Left hindlimb (tissue), 1 donor: ENCODE measurements at places on chromosomes 4 and X.

- DNase-seq, result no peak
Measured at GRCh38 chr4:58261526-58261925, 1151.3 kb upstream of the IGFBP7 start.

DNA sequence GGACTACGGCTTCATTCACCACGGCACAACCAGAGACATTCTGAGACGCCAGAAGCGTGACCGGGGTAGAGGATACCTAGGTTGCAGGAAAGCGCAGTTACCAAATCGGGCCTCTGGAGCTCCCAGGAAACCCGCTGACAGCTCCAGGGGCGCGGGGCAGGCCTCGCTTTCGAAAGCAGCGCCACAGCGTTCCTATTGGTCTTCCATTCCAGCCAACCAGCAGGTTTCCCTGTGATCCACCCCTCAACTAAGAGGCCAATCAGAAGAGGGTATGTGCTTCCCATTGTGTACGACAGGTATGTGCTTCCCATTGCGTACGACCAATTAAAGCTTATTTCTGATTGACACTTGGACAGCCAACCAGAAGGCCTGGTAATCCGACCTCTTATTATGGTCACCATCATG is 14.9 kb downstream of the SNX12 start:
- peak; percentile 40 for DNase-seq

- no peak for DNase-seq
Measured at GRCh38 chr4:180827232-180828009, 1415.8 kb upstream of the TENM3 start.

DNA sequence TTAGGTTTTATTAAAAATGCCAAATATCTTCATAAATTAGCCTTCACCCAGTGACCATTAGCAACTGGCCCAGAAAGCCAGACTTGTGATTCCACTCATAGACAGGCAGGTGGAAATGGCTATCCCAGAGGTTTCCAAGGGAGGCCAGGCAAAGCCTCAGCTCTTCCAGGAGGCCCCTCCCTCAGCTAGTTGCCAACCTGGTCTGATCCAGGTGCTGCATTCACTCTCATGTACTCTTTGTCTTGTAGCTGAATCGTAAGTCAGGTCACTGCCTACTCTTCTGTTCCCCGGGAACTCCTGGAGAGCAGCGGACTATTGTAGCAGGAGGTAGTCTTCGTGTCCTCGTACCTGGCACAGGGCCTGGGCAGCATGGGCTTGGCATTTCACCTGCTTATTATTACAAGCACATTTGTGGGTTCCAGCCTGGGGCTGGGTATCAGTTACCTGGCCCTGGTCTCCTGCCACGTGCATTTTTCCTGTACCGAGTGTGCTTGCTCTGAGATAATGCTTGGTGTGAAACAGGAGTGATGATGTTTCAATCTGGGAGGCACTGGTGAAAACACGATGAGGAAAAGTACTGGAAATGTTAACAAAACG is 101.6 kb downstream of the FAM193A start:
- DNase-seq, result no peak

- DNase-seq, result no peak
Measured at GRCh38 chr4:145493166-145493565, 11.5 kb downstream of the SMAD1 start.

GRCh38 chrX:49029876-49030275 is 13.3 kb downstream of the TFE3 start:
- DNase-seq, result no peak

DNA sequence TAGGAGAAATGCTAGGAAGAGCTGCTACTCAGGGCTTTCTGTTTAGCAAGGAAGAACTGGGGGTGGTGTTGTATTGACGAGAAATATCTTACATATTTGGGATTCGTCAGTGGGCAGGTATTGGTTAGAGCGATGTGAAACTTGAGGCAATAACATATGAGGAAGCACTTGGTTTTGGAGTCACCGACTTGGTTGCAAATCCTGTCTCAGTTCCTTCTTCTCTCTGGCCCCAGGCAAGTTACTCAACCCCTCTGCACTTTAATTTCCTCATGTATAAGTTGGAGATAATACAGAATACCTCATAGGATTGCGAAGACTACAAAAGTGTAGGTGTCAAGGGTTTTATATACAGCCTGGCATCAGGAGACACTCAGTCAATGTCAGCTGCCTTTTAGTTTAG is 34.1 kb downstream of the GPAT3 start:
- DNase-seq, result no peak

DNA sequence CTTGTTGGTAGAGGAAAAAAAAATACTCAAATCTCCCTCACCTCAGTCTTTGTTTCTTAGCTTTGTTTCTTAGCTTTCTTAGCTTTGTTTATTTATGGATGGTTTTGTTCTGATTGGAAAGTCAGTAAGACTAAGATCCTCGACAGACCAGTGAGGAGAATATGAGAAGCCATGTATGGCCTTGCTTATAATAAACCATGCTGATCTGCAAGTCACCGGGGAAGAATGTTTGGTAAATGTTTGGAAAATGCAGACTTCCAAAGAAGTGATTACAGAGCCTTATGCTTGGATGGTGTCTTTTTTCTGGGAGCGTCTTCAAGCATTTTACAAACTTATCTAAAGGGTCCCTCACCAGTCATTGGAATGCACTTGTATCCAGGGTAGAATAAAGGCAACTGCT is 90.1 kb upstream of the NOCT start:
- no peak for DNase-seq

DNA sequence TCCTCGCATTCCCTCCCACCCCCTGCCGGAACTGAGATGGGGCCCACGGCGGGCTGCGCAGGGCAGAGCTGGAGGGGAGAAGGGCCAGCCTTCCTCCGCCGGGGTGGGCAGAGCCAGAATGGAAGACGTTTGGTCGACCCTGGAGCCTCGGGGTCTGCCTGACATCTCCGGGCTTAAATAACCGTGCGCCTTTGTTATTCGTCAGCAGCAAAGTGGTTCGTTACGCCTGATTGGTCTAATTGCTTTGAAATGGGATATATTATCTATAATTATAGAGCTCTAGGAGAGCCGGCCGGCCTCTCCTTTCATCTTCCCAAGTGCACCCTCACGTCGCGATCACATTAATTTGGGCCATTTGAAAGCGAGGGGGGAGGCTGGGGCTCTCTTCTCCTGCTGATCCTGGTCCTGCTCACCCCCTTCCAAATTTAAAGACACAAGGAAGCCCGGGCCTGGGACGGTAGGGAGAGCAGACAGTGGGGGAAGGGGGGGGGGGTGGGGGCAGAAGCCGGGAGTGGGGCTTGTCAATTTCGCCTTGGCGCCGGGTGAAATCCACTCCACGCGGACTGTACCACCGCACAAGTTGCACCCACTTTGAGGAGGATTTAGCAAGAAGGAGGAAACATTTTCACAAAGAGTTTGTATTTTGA is 4.7 kb upstream of the MSX1 start:
- DNase-seq, result no peak

DNA sequence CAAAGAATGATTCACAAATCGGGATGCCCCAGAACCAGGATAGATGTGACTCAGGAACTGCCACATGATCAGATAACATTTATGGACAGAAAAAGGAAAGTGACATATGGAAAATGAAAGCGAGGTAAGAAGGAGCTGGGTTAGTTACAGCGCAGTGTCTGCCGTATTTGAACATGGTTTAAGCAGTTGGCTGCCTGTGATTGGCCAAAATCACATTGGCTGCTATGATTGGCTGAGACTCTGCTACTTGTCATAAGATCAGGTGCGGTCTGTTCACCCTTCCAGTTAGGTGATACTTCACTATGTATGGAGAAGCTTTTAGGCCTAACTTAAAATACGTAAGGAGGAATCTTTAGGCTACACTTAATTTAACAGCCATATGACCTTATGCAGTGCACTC is 322.7 kb upstream of the HAND2 start:
- no peak for DNase-seq

DNA sequence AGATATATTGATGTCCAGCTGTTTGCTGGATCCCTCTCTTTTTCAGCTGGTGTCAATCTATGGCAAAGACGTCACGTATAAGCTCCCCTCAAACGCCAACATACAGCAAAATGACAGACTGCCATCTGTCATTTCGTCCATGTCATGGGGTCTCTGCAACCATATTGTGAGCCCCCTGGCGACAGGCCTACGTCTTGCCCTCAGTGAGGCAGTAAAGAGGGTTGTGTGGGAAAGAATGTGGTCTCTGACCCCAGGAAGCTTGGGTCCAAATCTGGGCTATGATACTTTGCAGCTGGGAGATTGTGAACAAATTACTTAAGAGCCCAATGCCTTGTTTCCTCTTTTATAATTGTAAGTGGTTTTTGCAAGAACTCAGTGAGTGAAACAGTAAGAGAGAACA is 7.4 kb downstream of the SUPT20HL2 start:
- no peak for DNase-seq

- DNase-seq, result no peak
Measured at GRCh38 chr4:86967798-86968197, 33.0 kb downstream of the AFF1 start.
